ENCODE measurements at places on chromosomes 3 and 15. TPM values are rescaled to one million over a fixed set of nuclear protein-coding genes. Genes with fewer than 3 reads are reported as not detected.

Gene BLOC1S6
- 46.6 TPM for total RNA-seq

Gene CORO2B
- total RNA-seq, result 1.0 TPM

Gene ARL14
- total RNA-seq, result not detected

Gene NOX5
- not detected for total RNA-seq

Gene PLA2G4E
- total RNA-seq, result not detected

Gene SLC22A13
- total RNA-seq, result 0.21 TPM

Gene FETUB
- not detected for total RNA-seq

Gene PLAAT1
- 5.0 TPM for total RNA-seq

Gene PDE8A
- 9.0 TPM for total RNA-seq

Gene DNAH12
- 0.02 TPM for total RNA-seq

Gene GOLGA6B
- total RNA-seq, result not detected

Gene CD200R1
- total RNA-seq, result not detected

Gene PFKFB4
- 102 TPM for total RNA-seq

Gene RPS27L
- 111 TPM for total RNA-seq

Gene SEC11A
- 402 TPM for total RNA-seq

Data from neural progenitor cell (in vitro differentiated cells).